ENCODE measurements at places on chromosomes 13 and 19.

- DNase-seq, result no peak
Measured at GRCh38 chr13:114173745-114174144, 5.3 kb upstream of the CFAP97D2 start.

DNA sequence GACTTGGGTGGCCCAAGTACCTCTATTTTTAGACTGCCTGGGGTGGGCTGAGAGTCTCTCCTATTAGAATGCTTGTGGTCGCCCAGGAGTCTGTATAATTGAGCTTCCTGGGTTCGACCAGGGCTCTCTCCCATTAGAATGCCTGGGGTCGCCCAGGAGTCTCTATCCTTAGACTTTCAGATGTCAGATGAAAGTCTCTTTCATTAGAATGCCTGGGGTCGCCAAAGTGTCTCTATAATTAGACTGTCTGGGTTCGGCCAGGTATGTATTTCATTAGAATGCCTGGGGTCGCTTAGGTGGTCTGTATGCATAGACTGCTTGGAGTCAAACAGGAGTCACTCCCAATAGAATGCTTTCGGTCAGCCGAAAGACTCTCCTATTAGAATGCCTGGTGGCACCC, 1471.7 kb downstream of the UQCRFS1 start:
- no peak for DNase-seq

DNA sequence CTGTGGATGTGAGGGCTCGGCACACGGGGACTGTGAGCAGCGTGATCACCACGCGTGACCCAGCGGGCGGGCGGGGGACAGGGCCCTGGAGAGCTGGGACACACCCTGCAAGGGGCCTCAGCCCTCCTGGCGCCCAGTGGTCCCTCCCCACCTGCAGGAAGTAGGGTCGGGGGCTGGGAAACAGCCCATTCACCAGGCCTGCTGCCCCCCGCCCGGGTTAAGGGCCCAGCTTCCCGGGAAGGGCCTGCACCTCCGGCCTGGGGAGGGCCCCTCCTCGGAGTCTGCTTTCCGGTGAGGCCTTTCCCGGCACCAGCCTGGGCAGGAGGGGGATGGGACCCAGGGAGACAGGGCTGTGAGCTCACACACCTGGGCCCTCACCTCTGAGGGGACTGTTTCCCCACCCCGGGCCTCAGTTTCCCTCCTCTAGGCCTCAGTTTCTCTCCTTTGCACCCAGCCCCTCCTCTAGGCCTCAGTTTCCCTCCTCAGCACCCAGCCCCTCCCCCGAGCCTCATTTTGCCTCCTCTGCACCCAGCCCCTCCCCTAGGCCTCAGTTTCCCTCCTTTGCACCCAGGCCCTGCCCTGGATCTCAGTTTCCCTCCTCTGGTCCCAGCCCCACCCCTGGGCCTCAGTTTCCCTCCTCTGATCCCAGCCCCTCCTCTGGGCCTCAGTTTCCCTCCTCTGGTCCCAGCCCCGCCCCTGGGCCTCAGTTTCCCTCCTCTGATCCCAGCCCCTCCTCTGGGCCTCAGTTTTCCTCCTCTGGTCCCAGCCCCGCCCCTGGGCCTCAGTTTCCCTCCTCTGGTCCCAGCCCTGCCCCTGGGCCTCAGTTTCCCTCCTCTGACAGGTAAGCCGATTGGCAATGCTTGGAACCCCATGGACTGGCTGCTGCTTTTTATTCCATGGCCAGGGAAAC, 1.9 kb upstream of the MADCAM1 start:
- DNase-seq, result no peak

- no peak for DNase-seq
Measured at GRCh38 chr13:46743191-46743590, 53.8 kb downstream of the ESD start.

Measured in T-helper 1 cell (primary cell).